ENCODE measurements at places on chromosomes 5 and 9.

DNA sequence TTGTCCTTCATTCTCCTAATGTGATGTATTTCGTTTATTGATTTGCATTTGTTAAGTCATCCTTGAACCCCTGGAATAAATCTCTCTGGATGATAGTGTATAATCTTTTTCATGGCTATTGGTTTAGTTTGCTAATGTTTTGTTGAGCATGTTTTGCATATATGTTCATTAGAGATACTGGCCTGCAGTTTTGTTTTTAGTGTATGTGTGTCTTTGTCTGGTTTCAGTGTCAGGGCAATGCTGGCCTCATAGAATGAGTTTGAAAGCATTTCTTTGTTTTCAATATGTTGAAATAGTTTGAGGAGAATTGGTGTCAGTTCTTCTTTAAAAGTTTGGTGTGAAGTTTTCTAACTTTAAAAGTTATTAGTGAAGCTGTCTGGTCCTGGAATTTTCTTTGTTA is 149.6 kb upstream of the ATP10B start:
- DNase-seq, result no peak

DNA sequence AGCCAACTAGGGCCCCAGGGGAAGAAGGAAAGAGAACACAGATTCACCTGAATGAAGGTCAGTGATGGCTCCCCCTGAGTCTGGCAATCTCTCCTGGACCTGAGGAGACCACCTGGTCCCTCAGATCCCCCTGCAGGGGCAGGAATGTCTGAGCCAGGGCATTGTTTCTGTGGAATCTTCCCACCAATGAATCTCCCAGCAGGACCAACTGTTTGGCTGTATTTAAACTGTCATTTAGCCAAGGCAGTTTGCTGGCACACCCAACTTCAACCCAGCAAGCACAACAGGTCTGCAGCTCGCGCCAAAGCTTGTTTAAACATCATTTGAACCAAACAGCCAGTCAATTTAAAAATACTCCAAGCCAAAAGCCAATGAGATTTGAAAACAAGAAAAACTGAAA is 92.6 kb downstream of the SH3TC2 start:
- DNase-seq, result no peak

GRCh38 chr9:114212826-114213225 is 57.5 kb downstream of the COL27A1 start:
- no peak for DNase-seq

- no peak for DNase-seq
Observed at GRCh38 chr5:62314213-62314830, 8.3 kb downstream of the KIF2A start.

GRCh38 chr9:20300430-20301115 is 321.7 kb downstream of the MLLT3 start:
- DNase-seq, result no peak

DNA sequence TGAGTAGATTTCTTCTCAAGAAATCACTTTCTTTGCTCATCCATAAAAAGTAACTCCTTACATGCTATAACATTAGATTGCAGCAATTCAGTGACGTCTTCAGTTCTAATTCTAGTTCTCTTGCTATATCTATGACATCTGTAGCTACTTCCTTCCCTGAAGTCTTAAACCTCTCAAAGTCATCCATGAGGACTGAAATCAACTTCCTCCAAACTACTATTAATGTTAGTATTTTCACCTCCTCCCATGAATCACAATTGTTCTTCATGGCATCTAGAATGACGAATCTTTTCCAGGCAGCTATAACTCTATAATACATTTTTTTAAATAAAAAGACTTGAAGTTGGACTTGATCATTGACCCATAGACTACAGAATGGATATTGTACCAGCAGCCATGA is 46.2 kb upstream of the PRRC1 start:
- no peak for DNase-seq

- DNase-seq, result no peak
Observed at GRCh38 chr9:93612796-93613154, 36.4 kb downstream of the PHF2 start.

DNA sequence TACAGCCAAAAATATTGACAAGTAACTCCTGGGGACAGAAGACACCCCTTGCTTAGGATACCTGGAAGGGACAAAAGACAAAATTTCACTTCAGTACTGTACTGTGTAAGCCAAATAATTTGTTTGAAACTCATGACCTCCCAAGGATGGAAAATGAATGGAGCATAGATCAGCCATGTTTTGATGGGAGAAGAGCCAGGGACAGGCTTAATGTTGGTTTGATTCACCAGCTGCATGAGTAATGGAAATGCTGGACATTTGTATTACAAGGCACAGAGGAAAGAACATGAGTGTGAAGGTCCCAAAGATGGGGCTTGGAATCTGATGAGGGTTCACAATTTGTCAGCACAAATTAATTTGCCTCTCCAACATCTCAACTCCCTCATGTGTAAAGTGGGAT is 122.8 kb downstream of the ENC1 start:
- DNase-seq, result no peak

DNA sequence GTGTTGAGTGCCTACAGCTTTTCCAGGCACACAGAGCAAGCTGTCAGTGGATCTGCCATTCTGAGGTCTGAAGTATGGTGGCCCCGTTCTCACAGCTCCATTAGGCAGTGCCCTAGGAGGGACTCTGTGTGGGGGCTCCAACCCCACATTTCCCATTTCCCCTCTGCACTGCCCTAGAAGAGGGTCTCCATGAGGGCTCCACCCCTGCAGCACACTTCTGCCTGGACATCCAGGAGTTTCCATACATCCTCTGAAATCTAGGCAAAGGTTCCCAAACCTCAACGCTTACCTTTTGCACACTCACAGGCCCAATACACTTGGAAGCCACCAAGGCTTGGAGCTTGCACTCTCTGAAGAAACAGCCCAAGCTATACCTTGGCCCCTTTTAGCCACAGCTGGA is 131.3 kb downstream of the DEPDC1B start:
- no peak for DNase-seq

DNA sequence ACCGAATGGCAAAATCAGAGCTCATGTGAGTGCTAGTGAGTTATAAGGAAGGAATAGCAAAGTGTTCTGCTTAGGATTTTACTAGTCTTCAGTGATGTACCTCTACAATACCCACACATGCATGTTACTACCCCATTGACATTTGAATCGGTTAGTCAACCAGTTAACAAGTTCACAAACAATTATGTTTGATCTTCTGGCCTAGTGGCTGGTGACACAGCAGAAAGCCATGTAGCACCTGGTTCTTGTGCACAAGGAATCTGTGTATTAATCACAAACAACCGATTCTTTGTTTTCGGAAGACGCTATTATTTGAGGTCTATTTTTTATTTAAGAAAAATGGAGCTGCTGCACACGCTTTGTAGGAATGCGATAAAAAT is 41.9 kb downstream of the NTRK2 start:
- DNase-seq, result no peak

- no peak for DNase-seq
Observed at GRCh38 chr5:131534974-131535373, 100.1 kb downstream of the RAPGEF6 start.

DNA sequence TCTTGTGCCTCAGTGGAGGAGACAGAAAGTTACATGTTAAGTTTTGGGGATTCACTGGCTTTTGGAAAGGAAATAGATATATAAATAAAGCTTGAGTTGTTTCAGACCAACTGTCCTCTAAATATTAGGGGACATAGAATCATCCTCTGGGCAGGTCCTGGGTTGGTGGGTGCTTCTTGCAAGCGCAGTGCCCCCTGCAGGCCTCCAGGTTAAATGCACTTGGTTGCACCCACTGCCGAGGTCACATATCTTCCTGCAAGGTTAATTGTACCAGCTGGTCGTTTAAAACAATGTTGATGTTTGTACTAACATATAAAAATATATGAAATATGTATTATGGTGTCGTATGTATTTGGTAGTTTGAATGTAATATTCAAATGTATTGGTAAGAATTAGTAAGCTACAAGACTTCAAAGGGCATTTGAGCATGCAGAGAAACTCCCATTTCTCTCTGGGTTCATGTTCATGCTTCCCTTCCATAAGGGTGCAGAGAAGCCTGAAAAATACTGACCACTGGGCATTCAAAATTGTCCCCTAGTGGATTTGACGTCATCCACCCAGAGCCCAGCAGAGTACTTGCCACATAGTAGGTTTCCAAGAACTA is 87.0 kb downstream of the ZNF618 start:
- DNase-seq, result no peak

GRCh38 chr9:72377041-72377440 is 12.0 kb upstream of the ZFAND5 start:
- no peak for DNase-seq

GRCh38 chr9:91694081-91694870 is 255.8 kb downstream of the ROR2 start:
- DNase-seq, result no peak

- DNase-seq, result no peak
Observed at GRCh38 chr5:65326922-65327321, 154.8 kb downstream of the ADAMTS6 start.

DNA sequence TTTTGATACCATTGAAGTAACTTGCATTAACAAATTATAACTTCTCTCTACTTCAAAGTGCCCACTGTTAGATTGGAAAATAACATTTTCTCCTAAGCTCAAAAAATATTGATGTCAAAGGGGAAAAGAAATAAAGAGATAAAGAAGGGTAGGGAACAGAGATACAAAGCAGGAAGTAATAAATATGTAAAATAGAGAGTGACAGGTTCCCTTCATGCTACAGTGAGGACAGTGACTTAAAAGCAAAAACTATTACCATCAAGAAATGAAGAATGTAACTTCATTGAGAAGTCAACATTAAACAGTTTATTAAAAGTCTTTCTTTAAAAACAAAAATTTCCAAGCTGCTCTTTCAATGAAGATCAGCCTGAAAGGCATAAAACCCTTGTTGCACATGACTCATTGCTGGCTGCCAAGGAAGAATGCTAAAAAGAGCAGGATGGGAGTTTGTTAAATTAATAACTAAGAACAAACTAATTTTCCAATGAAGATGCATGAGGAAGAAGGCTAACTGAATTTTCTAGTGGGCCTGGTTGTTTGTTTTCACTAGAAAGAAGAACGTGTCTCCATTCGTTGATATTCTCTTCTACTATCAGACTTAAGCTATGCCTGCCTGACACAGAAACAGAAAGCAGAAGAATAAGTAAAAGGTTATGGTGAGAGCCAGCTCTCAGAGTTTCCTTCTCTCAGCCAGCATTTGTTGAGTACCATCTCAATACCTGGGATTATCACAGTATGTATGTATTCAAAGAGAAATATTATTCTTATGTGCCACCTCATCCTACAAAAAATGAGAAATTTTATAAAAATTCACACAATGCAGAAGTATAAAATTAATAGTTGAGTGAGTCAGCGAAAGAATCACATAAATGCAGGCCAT is 197.8 kb upstream of the NREP start:
- DNase-seq, result no peak

- DNase-seq, result no peak
Observed at GRCh38 chr5:103234239-103234975, 24.2 kb upstream of the MACIR start.

- no peak for DNase-seq
Observed at GRCh38 chr5:143229426-143229895, 174.0 kb downstream of the NR3C1 start.

DNA sequence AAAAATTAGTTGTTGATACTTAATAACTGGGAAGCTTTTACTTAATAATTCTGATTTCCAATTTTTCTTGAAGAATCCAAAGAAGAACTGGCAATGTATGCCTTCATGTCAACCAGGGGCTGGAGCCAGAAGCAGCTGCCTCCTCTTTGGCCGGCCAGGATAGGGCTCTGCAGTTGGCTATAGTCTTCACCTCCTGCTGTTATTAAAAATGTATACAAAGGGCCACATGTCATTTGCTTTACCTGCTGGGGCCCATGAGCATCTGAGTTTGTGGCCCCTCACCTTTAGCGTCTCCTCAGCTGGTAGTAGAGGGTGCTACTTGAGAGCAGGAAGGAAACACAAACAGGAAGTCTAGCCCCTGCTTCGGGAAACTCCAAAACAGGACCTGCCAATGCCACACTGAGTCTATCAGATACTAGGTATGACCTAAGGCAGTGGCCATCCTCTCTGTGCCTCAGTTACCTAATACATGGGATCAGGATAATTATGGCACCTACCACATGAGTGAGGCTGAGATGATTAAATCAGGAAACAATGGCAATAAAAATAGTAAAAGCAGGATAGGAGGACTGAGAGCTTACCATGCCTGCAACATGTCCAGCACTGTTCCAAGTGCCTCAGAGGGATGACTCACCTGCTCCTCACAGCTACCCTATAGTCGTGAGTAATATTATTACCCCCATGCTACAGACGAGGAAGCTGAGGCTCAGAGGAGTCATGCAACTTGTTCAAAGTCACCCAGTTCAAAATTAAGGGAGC is 21.3 kb downstream of the CCDC69 start:
- no peak for DNase-seq

DNA sequence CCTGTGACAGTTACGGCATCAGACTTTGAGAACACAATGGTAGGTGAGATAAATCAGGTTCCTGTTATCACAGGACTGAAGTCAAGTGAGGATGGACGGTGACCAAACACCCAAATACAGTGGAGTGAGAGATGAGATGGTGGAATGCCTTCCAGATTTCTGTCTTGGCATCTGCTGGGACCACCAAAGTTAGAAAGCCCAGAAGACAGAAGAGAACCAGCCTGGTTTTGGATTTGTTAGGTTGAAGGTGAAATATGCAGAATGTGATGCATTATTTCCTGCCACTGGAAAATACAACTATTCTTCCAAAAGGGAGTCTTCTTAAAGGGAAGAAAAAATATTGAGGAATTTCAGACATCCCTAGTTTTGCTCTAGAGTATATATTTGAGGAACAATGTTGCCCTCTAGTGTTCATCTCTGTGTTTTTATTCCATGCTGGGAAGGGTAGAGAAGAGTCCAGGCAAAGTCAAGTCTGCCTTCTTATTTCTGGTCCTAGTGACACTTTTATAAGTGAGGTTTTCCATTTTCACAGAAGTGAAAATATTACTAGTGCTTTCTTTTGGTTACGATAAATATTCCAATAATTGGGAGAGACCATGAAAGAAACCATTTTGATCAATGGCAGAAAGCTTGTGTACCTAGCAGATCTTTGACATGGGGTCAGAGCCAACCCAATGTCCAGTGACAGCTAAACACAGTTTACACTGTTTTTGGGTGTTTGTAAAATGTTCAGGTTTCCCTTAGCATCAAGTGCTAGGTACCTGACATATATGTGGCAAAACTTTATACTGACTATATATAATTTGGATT is 142.3 kb upstream of the ANKH start:
- no peak for DNase-seq

GRCh38 chr5:425714-426113 is 17.3 kb upstream of the EXOC3 start:
- DNase-seq, result no peak

DNA sequence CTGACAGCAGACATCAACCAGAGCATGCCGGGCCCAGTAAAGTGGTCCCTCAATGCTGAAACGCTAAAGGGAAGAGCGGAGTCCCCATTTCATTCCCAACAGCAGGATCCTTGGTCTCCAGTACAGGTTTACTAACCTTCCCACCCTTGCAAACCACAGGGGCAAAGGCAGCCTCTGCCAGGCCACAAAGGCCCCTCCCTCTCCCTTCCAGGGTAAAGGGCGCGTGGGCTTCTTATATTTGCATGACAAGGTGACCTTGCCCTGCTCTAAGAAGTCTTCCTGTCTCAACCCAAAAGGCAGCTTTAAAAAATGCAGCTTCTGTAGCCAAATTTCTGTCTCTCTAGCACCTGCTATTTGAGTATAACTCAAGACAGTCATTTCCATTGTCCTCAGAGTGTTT is 131.5 kb upstream of the PTCH1 start:
- no peak for DNase-seq
